Esophagus squamous epithelium (tissue), 5 donors: ENCODE measurements at places on chromosomes 5 and 9. TPM values are rescaled to one million over a fixed set of nuclear protein-coding genes. Genes with fewer than 3 reads are reported as not detected.
A peak's percentile ranks its signal among the peaks of the same experiment; 100 is the strongest.

The CXCL14 gene
- total RNA-seq = 23.1 TPM

- DNase-seq = no peak
- H3K4me3 ChIP-seq = no peak overlapping the region
- no peak overlapping the region for H3K27ac ChIP-seq
- peaks cover 32% of the 10 kb centered on the region for H3K4me1 ChIP-seq
- no peaks in the 10 kb centered on the region for H3K36me3 ChIP-seq
- H3K27me3 ChIP-seq = no peaks in the 10 kb centered on the region
Measured at GRCh38 chr5:32249668-32250067, 63.1 kb downstream of the MTMR12 start.

DNA sequence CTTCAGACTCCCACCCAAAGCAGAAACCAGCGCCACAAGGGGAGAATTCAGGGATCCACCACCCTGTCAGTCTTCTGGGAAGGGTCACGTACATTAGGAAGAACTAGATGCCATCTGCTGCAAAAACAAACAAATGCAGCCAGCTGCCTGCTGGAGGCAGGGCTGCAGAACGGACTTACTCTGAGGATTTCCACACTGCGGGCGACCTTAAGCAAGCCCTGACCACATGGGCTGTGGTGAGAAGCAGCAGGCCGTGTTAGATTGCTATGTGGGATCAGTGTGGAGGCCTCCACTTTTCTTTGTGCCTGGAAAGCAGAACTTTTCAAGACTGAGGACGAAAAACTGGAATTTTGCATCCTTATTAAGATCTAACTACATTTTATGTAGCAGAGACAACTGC, 13.4 kb upstream of the LTC4S start:
- H3K27ac ChIP-seq = no peak overlapping the region
- peaks cover 1% of the 10 kb centered on the region for H3K36me3 ChIP-seq
- no peak for DNase-seq
- H3K27me3 ChIP-seq = no peaks in the 10 kb centered on the region
- H3K4me3 ChIP-seq = no peak overlapping the region

The HRH2 gene
- 0.15 TPM for total RNA-seq

- no peak for DNase-seq
- no peaks in the 10 kb centered on the region for H3K27me3 ChIP-seq
- H3K36me3 ChIP-seq = no peaks in the 10 kb centered on the region
- no peak overlapping the region for H3K27ac ChIP-seq
Measured at GRCh38 chr9:23728736-23729135, 97.3 kb downstream of the ELAVL2 start.

GRCh38 chr9:107942856-107943255, 453.3 kb upstream of the KLF4 start:
- no peaks in the 10 kb centered on the region for H3K27me3 ChIP-seq
- H3K4me1 ChIP-seq = no peaks in the 10 kb centered on the region
- H3K4me3 ChIP-seq = no peak overlapping the region
- no peak overlapping the region for H3K27ac ChIP-seq
- H3K36me3 ChIP-seq = no peaks in the 10 kb centered on the region

DNA sequence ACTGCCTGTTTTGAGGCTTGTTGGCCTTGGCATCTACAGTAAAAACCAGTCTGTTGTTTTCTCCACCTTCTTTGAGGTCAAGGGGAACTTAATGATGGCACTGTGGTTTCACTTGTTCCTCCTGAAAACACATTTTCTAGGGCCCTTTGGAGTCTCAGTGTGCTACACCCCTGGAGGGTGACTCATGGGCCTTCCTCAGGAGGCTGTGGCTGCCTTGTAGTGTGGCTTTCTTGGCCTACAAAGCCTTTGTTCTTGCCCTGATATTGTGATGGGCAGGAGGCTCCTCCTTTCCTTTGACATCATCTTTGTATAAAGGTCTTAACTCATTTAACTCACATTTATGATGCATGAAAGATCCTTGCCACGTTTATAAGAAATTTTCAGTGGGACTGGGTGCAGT, 56.3 kb upstream of the GPBP1 start:
- DNase-seq = no peak
- no peaks in the 10 kb centered on the region for H3K4me1 ChIP-seq
- no peak overlapping the region for H3K27ac ChIP-seq
- H3K27me3 ChIP-seq = peaks cover 22% of the 10 kb centered on the region

DNA sequence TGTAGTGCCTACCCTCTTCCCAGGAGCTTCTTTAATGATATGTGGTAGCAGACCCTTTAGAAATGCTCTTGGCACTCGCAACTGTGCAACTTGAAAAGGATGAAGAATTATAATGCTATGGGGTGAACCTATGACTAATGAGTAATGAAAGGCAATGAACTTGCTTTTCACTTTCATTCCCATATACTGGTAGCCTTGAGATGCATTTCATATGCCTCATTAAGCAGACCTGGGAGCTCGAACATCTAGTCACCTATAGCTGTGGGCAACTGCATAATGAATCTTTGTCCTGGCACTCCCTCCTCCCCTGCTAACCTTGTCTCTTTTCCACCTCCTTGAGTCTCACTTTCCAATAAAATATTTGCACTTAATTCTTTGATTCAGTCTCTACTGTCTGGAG, 605.9 kb upstream of the DAB2 start:
- H3K4me1 ChIP-seq = no peaks in the 10 kb centered on the region
- H3K4me3 ChIP-seq = no peak overlapping the region
- H3K27me3 ChIP-seq = no peaks in the 10 kb centered on the region
- H3K36me3 ChIP-seq = no peaks in the 10 kb centered on the region
- DNase-seq = no peak

DNA sequence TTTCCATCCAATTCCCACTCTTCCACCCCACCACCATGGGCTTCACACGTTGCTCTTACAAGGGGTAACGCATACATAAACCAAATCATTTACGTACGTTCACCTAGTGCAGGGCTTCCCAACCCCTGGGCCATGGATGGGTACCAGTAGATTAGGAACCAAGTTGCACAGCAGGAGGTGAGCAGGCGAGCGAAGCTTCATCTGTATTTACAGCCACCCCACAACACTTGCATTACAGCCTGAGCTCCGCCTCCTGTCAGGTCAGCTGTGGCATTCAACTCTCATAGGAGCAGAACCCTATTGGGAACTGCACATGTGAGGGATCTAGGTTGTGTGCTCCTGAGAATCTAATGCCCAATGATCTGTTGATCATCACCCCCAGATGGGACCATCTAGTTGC, 82.3 kb downstream of the CEMIP2 start:
- no peak overlapping the region for H3K27ac ChIP-seq
- H3K4me1 ChIP-seq = peaks cover 32% of the 10 kb centered on the region
- no peaks in the 10 kb centered on the region for H3K36me3 ChIP-seq
- DNase-seq = no peak

DNA sequence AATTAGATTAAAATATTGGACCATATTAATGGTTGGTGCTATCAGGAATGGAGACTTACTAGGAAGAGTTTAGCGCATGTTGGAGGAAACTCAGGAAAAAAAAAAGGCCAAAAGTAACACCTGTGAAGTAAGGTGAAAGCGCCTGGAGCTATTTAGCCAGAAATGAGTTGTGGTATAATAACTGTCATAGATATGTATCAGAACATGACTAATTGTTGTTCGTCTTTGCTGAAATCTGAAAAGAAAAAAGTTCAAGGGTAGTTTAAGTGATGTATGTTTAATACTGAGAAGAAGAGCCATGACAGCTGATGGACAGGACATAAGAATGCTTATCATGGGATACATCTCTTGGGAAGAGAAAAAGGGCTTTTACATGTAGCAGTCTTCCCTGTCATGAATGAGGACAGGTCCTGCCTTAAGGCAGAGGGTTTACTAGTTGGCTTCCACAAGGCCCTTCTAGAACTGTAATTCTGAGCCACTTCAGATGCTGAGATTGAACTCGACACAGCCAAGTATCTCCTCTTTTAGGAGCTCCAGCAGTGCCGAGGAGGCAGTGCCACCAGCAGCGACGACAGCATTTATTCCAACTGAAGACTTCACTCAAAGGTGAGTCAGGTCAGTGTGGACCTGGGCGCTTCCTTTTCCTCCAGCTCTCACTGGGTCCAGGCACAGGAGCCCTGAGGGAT, 940 bp upstream of the CAMK4 start:
- H3K4me1 ChIP-seq = peaks cover 5% of the 10 kb centered on the region
- H3K27ac ChIP-seq = peak overlapping the region; percentile 1
- no peak for DNase-seq
- no peaks in the 10 kb centered on the region for H3K27me3 ChIP-seq

The CCDC192 gene
- total RNA-seq = not detected

DNA sequence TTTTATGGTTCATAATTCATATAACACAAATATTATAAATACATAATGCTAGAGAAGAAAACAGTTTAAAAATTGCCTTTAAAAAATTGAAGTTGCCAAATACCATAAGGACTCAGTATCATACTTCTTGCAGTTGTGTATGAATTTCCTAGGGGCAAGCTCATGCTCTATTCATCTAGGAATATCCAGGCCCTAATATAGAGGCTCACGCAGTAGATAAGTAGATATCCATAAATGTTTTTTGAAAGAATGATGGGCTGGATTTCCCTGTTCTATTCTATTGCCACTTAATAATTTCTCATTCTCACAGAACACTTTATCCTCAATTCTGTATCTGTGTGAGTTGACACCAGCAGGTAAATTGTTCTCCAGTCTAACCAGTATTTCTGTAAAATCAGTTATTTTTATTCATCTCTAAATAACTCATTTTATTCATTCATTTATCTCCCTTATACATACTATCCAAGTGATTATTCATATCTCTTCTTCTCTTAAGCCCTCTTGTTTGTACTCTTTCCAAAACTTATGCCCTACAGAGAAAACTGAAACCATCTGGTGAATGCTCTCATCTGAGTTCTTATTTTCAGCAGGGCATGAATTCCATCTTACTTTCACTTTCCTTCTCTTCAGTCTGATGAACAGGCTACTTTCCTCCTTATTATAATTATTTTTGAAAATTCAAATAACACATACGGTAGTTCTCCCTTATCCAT, 97.1 kb downstream of the SLC44A1 start:
- H3K4me3 ChIP-seq = no peak overlapping the region
- DNase-seq = no peak
- no peak overlapping the region for H3K27ac ChIP-seq
- H3K27me3 ChIP-seq = no peaks in the 10 kb centered on the region
- H3K36me3 ChIP-seq = peaks cover 20% of the 10 kb centered on the region
- no peaks in the 10 kb centered on the region for H3K4me1 ChIP-seq

The IFNA13 gene
- total RNA-seq = not detected

- H3K36me3 ChIP-seq = no peaks in the 10 kb centered on the region
- DNase-seq = no peak
- peaks cover 27% of the 10 kb centered on the region for H3K4me1 ChIP-seq
- H3K27ac ChIP-seq = peak overlapping the region; percentile 99
Measured at GRCh38 chr9:112378328-112379176, 1.4 kb upstream of the HSDL2 start.

DNA sequence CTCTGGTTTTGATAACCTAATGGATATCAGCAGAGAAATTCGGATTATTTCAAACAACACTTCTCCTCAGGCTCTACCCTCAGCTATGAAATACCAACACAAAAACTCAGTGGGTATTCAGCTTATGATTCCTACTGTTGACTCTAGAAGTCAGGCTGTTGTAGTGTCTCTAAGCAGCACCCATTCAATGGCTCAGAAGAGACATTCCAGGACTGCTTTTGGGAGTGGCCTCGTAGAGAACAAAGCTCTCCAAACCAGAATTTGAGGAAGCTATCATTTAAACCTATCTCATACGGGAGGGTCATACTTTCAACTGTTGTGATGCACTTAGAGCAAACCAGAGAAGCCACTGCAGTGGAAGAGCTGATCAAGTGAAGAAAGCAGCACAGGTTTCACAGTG, 34.1 kb downstream of the ETF1 start:
- H3K36me3 ChIP-seq = peaks cover 15% of the 10 kb centered on the region
- peak overlapping the region; percentile 24 for H3K27ac ChIP-seq
- H3K27me3 ChIP-seq = no peaks in the 10 kb centered on the region
- no peak for DNase-seq
- peaks cover 39% of the 10 kb centered on the region for H3K4me1 ChIP-seq

The GMCL2 gene
- not detected for total RNA-seq

- H3K4me3 ChIP-seq = no peak overlapping the region
- no peak for DNase-seq
- no peak overlapping the region for H3K27ac ChIP-seq
- no peaks in the 10 kb centered on the region for H3K4me1 ChIP-seq
- H3K36me3 ChIP-seq = no peaks in the 10 kb centered on the region
Measured at GRCh38 chr9:16671591-16672137, 198.8 kb downstream of the BNC2 start.

The SLC25A25 gene
- total RNA-seq = 19.5 TPM

DNA sequence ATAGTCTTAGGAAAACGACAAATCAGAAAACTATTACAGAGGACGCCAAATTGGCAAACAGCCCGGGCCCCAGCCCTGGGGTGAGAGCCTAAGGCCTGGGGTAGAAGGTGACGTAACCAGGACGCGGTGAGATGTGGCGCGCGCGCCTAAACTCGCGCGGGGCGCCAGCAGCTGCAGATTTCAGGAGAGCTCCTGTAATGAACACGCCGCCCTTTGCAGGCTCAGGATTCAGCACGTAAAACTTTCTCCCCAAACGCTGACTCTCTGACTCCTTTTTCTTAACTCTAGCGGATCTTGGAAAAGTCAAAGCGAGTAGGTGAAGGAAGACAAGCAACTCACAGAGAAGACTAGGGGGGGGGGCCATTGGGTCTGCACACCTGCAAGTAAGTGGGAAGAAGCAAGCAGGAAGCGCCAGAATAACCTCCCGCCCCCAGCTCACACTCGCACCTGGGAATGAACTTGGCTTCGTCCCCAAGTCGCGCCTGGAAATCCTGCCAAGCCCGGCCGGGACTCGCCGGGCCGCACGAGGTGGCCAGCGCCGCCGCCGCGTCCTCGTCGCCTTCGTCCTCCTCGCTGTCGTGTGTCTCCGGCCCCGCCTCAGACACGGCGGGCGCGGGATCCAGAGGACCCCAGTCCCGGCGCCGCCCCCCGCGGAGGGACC, 822 bp downstream of the RASEF start:
- peak overlapping the region; percentile 65 for H3K4me3 ChIP-seq
- no peaks in the 10 kb centered on the region for H3K36me3 ChIP-seq
- peak overlapping the region; percentile 83 for H3K27ac ChIP-seq
- H3K27me3 ChIP-seq = peaks cover 39% of the 10 kb centered on the region
- H3K4me1 ChIP-seq = no peaks in the 10 kb centered on the region
